HT1080 (cell line): ENCODE measurements at places on chromosomes 7 and 10.

GRCh38 chr10:3832022-3832786 lies 47.2 kb upstream of the KLF6 start:
- DNase-seq, result no peak

DNA sequence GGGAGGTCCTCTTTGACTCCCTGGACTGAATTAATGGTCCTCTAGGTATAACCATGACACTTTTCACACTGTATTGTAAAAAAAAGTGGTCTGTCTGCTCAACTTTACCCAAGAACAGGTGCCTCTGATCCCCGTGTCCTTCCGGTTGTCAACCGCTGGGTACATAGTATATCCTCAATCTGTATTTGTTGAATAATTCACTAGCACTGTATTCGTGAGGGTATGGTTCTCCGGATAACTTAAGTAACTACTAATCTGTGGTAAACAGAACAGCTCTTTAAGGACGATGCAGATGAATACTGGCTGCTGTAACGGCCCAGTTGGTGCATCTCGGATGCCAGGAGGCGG lies 472 bp upstream of the ADAM22 start:
- no peak for DNase-seq

- DNase-seq, result no peak
These were observed 8.7 kb upstream of the MTPAP start for GRCh38 chr10:30357806-30358205.

- no peak for DNase-seq
These were observed 154.9 kb downstream of the ATE1 start for GRCh38 chr10:121772884-121773283.

GRCh38 chr7:105238198-105238765 lies 150.4 kb downstream of the SRPK2 start:
- DNase-seq, result no peak
